Cortex of kidney (tissue), 1 donor: ENCODE measurements at places on chromosomes 12 and 14.

- no peak for DNase-seq
Measured at GRCh38 chr12:68157380-68157779, 2.2 kb downstream of the IFNG start.

- no peak for DNase-seq
Measured at GRCh38 chr14:88792473-88793258, at the start of gene EML5. Gene EML5, minus strand, starts transcription at chr14:88792953. Its CDS starts 450 bp downstream, at chr14:88792503.

DNA sequence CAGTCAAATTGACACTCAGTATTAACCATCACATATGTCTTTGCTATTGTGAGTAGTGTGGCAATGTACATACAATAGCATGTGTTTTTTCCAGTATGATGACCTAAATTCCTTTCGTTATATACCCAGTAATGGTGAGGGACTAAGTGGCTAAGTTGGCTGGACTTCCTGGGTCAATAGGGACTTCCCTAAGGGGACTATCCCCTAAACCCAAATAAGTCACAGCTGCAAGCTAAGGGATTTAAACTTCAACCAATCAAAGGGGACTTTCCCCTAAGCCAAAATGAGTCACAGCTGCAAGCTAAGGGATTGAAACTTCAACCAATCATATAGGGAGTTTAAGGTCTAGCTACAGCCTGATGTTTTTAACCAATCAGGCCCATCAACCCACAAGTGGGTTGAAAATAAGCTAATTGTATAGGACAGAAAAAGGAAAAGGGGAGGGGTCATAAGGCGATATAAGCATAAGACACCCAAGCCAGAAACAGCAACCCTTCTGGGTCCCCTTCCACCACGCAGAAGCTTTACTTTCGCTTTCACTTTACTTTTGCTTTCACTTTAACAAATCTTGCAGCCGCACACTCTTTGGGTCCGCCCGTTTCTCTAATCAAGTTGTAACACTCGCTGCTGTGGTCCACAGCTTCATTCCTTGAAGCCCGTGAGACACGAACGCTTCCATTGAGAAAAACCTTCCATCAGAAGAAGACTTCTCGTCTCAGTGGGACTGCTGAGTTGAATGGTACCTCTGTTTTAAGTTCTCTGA is 404.4 kb downstream of the FLRT2 start:
- no peak for DNase-seq

- no peak for DNase-seq
Measured at GRCh38 chr12:2959192-2959504, at the start of gene TEAD4. Gene TEAD4, plus strand, starts transcription at chr12:2959397.

- no peak for DNase-seq
Measured at GRCh38 chr14:60662982-60663381, 13.7 kb upstream of the SIX1 start.

- no peak for DNase-seq
Measured at GRCh38 chr12:43325786-43326185, 226.2 kb downstream of the ADAMTS20 start.

DNA sequence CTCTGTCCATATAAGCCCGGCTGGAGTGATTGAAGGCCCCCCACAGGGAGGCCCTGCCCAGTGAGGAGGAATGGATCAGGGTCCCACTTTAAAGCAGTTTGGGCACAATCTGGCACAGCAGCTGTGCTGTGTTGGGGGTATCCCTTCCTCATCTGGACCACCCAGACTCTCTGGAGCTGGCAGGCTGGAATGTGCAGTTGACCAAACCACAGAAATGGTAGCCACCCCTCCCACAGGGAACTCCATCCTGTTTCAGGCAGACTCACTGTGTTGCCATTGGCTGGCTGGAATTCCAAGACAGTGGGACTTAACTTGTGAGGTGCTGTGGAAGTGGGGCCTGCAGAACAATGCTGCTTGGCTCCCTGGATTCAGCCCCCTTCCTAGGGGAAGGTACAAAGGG is 53.5 kb upstream of the YARS2 start:
- no peak for DNase-seq

- DNase-seq = no peak
Measured at GRCh38 chr14:30085943-30086342, 158.3 kb upstream of the PRKD1 start.

DNA sequence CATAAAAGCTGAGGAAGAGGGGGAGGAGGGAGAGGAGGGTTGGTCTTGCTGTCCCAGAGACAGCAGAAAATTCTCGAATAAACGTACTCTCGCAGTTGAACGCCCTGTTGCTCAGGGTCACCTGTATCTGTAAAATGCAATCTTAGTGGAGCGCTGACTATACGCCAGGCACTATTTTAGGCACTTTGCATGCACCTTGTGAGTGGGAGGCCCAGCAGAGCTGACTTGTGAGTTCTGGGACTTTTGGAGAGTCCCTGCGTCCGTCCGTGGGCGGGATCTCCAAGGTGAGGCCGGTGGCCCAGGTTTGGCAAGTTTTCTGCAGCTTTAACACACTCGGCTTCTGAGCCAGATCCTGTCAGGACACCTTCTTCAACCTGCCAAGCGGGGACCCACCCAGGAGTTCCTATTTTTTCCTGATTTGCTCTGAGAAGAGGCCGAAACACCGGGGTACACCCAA is 32.5 kb upstream of the PLEKHG6 start:
- no peak for DNase-seq

DNA sequence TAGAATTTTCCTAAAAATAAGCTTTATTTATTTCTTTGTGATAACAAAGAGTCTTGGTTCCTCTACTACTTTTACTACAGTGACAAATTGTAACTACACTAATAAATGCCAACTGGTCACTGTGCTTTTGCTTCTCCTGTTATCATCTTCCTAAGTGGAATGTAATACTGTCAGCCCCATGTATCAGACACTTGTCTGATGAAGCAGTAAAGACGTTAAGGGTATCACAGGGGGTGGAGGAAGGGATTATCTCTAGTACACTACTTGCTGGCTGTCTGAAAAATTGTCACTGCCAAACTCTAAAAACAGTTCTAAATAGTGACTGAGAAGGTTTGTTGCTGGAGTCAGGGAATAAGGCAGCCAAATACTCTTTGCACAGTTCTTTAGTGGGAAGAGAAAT is 11.3 kb downstream of the ASB8 start:
- DNase-seq = no peak

GRCh38 chr14:67508956-67509355 is 20.4 kb upstream of the TMEM229B start:
- DNase-seq = no peak

DNA sequence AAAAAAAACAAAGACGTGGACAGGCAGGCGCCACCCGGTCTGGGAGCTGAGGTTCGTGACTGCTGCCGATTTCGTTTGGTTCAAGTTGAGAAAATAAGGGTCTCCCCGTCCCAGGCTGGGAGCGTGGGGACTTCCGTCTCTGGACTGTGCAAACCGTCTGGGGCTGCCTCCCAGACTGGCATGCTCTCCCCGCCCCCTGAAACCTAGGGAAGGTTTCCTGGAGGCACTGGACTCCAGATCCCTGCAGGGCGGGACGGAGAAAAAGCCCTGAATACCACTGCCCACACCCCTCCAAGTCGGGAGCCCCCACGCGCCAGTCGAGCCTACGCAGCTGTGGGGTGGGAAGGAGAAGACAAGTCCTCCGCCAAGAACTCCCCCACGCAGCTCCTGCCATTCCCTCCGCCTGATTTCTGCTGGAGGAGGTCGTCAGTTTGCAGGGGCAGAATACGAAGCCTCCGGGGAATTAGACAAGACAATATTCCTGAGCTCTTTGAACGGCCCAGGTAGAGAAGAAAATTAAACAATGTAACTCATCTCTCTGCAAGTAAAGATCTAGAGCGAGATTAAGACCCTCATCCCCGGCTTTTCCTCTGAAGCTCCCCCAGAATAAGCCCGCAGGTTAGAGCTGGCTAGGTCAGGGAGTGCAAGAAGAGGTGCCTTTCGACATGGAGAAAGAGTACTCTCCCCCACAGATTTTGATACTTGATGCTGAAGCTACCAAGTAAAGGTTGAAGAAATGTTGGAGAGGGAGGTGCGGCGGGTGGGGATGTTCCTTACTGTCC is 10.4 kb upstream of the HOXC13 start:
- DNase-seq = no peak

- DNase-seq = no peak
Measured at GRCh38 chr14:103008768-103009357, 48.5 kb downstream of the CDC42BPB start.

- DNase-seq = no peak
Measured at GRCh38 chr14:99032759-99033158, 239.2 kb downstream of the BCL11B start.
